Uterine smooth muscle cell (primary cell): ENCODE measurements at places on chromosomes 5 and 9. TPM values are rescaled to one million over a fixed set of nuclear protein-coding genes. Genes with fewer than 3 reads are reported as not detected.

The NEUROG1 gene
- not detected in 2 replicates for total RNA-seq

The OLFM1 gene
- 2.7 and 4.0 TPM in 2 replicates for total RNA-seq

The DAPK1 gene
- total RNA-seq: 0.37 and 0.44 TPM in 2 replicates

The UBAC1 gene
- 31.5 TPM in 2 replicates for total RNA-seq

The TTF1 gene
- 13.1 and 14.6 TPM in 2 replicates for total RNA-seq
